ENCODE measurements at places on chromosomes 11 and 22.

DNA sequence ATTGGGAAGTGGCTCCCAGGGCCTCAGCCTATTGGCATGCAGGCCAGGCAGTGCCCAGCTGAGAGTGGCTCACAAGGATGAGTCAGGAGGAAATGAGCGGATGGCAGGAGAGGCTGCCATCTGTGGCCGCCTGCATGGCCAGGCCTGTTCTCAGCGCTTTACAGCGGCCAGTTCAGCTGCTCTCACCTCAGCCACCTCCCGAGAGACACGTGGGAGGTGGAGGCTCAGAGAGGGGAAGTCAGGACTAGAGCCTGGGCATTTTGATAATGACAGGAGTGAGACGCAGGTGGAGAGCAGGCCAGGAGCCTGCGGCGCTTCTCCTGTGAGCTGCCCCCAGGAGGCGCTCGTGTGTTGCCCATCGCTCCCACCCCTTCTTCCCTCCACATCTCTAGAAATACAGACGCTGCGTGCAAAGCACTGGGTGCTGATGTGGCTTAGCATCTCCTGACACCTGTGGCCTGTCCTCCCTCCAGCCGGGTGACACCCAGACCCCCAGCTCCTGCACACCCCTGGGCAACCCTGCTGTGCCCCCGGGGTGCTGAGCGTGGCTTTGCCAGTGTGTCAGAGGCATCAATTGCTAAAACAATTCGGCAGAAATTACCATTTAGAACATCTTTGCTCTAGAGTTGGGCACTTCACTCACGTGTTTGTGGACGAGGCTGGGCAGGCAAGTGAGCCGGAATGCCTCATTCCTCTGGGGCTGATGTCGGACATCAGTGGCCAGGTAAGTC lies 21.4 kb upstream of the PANX2 start:
- DNase-seq: no peak

DNA sequence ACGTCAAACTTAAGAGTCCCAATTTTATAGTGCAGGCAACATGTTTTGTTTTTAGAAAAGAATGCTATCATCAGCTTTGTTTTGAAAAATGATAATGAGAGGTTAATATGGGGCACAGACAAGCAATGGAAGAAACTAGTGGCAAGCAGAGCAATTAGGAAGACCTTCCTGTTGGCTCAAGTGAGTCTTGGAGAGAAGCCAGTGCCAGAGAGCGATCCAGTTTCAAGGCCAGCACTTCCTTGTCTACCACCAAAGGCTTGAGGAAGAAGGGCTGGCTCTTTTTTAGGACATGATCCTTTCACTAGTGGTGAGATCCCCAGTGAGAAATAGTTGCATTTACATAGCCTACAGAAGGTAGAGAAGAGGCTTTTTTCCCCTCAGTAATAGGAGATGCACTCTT lies 1340.7 kb downstream of the LRRC4C start:
- no peak for DNase-seq

- DNase-seq: no peak
Observed at GRCh38 chr11:15347969-15348734, 233.4 kb downstream of the INSC start.

DNA sequence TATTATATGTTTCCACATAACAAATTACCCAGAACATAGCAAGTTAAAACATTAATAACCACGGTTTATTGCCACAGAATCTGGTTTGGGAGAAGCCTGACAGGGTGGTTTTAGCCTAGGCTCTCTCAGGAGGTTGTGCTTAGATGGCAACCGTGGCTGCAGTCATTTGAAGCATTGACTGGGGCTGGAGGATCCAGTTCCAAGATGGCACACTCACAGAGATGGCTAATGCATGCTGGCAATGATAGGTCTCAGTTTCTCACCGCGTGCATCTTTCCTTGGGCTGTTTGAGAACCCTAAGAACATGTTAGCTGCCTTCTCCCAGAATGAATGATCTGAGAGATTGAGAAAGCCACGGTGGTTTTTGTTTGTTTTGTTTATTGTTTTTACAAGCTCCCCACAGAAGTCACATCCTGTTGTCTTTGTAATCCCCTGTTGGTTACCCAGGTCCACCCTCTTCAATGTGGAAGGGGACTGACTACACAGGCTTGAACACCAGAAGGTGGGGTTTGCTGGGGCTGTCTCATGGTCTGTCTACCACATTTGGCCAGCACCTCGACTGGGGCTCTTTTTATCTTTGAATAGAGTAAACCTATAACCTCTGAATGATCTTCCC lies 36.6 kb upstream of the GRAMD1B start:
- DNase-seq: no peak
